ENCODE measurements at places on chromosomes 13 and 19.

GRCh38 chr19:21586311-21587116 lies 81.1 kb downstream of the ZNF429 start:
- DNase-seq, result peak; percentile 19

DNA sequence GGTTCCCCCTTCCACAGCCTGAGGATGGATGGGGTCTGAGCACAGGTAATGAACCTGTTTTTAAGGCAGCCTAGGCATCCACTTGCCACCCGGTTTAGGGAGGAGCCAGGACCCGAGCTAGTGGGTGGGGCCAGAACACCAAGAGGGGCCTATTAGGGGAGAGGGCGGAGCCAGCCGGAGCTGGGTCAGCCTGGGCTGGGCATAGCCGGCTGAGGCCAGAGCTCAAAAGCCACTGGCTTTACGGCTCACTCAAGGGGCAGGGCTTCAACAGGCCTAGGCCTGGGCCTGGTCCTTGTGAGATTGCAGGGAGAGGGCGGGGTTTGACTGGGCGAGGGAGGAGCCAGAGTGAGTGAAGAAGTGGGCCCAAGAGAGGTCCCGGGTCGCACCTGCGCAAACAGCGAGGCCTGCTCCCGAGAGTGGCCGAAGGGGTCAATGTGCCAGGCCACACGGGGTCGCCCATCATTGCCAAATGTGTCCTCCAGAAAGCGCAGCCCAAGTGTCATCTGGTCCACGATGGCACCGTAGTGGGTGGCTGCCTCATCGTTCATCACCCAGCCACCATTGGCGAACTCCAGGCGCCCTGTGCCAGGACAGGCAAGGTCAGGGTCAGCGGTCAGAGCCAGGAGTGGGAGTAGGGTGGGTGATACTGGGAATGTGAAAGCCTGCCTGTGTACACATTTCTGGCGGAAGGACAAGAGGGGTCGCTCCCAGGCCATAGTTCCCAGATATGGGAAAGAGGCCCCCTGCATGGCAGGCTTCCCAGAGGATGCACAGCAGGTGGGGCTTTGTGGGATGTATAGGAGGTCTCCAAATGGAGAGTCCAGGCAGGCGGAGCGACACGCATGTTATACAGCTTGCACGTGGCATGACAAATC lies 1.9 kb downstream of the MAN2B1 start:
- DNase-seq, result no peak

GRCh38 chr19:17479325-17479791 lies 9.0 kb downstream of the SLC27A1 start:
- DNase-seq, result no peak

- peak; percentile 100 for DNase-seq
These were observed at the start of gene TOMM40 for GRCh38 chr19:44891016-44891882. Gene TOMM40, plus strand, starts transcription at chr19:44891254. Its CDS starts 162 bp downstream, at chr19:44891416.

GRCh38 chr13:100675661-100676129 lies 1.1 kb upstream of the TMTC4 start:
- no peak for DNase-seq

- peak; percentile 11 for DNase-seq
These were observed 1211.1 kb upstream of the PCDH20 start for GRCh38 chr13:62626771-62627170.

DNA sequence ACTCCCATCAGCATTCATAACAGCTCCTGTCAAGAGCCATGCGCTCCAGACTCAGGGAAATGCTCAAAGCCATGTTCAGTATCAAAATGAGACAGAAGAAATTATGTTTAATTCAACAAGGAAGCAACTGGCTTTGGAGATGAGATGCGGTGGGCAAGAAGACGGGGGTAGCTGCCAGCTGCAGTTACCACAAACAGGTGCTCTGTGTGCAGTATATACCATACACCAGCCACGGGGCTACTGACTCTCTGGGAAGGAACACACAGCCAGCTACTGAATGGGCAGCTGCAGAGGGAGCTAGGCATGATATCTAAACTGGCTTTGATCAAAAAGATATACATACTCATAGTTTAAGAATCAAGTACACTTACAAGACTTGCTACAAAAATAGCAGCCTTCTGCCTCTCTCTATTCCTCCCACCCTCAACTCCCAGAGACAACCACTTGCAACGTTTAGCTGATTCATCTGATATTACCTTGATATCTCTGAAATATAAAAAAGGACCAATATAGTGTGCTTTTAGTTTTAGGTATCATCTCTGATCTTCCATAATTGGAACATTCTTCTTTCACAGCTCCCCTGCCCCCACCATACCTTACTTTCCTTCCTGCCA lies 593.0 kb downstream of the UQCRFS1 start:
- no peak for DNase-seq

DNA sequence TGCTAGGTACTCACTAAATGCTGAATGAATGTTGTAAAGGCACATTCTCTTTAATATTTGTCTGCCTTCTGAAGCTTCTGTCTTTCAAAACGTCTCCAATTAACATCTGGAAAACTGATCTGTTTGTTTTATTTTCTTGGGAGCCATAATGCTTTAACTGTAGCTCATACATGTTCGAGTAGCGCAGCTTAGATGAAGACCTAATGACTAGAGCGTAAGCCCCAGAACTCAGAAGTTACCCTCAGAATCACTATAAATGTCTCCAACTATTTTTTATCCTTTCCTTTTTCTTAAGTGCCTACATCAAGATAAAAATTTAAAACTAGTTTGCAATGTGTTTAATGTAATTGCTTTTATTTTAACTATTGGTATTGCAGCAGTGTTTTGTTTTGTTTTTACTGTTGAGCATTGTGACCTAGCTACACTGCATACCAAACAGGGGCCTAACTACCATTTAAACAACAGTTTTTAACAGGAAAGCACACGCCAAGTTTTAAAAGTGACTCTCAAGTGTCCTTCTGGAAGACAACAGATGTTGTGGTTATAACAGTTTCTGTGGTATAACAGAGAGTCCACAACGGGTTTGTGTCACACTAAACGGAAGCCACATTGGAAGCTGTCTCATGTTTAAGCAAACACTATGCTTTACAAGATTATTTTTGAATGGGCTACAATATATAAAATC lies 42.0 kb downstream of the MRPL57 start:
- DNase-seq, result no peak

DNA sequence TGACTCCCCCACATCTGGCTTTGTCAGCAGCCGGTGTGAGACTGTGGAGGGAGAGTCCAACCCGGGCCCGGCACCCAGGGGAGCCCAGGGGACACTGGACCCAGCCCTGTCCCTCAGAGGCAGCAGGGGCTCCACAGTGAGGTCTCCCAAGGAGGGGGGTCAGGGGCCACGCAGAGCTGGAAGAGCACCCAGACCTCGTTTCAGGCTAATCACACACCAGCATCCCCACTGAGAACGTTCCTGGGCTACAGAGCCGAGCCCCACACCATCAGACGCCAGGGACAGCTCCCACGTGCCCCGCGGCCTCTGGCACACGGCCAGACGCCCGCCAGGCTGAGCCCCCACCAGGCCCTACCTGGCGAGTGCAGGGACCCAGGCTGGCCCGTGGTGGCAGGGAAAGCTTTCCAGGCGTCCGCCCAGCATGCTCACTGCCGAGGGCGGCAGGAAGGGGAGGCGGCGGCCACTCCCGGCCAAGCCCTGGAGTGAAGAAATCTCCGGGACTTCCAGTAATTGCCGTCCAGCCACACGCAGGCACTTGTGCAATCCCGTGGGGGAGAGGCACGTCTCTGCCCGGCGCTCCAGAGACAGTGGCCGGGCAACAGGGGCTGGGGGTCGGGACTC lies 19.2 kb downstream of the SBNO2 start:
- peak; percentile 43 for DNase-seq

DNA sequence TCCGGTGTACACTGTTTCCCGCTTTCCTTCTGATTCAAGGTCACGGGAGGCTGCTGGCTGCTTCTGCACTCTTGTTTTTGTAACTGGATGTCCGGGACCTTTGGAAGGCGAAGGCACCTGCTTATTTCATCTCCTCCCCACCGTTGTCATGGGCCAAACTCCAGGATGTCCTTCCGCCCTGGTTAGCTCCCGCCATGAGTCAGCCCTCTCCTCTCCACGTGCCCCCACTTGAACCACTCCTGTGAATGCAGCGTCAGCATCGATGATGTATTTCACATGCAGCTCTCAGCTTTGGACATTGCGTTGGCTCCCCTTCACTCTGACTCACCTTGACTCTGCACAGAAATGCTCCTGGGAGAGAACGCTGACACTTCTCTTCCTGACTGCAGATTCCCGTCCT lies 5.5 kb upstream of the GALP start:
- no peak for DNase-seq

- DNase-seq, result peak; percentile 27
These were observed 681 bp downstream of the SLC5A5 start for GRCh38 chr19:17872251-17873001.

DNA sequence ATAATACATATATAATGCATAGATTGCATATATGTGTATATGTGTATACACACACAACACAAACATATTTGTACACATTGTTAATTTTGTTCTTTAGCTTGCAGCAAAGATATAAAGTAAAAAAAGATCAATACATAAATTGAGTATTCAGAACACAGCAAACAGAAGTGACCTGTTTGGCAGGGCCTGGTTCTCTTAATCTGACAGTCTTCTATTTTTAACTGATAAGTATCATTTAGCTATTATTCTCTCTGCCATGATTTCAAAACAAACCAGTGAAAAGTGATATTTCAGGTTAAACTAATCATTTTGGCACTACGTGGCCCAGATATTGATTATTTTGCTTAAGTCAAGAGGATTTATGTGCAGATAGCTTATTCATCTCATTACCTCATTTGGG lies 309.4 kb downstream of the OXGR1 start:
- no peak for DNase-seq

DNA sequence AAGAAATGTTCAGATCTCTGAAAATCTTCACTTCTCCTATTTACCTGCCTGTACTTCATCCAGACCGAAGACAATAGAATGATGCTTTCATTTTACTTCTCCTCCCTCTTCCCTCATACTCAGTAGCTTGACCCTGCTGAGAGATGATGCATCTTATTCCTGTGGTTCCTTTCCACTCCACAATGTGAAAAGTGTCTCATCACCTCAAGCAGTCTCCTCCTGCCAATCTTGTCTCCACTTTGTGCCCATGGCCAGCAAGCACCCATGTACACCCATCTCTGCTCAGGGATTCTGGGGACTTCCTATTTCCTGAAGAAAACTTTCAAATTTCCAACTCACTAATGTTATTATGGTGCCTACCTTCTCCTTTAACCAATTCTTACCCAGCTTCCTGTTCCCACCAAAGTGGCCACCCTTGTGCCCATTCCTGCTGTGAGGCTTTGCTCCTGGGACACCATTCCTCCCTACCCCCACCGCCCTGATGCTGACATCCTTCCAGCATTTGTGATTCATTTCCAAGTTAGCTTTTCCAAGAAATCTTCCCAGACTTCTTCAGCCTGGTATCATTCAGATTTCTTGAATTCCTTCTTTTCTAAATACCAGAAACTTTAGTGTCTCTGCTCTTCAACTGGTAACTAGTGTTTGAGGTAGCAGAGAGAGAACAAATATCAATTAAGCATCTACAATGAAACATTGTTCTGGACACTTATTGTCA lies 212.5 kb downstream of the POSTN start:
- no peak for DNase-seq

DNA sequence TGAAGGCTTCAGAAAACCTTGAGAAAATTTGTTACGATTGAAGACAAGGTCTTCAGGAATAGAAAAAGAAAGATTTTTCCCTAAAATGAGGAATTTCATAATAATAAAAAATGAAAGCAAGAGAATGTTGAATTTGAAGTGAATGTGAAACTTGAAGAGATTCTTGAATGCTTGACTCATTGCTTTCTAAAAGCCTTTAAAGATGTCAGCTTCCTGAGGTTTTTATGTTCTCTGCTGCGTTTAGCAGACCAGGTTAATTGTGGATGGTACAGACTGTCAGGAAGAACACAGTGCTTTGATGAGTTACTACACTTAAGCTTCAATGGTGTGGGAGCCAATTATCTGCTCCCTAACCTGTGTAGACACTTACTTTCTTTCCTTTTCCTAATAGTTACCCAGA lies 96.3 kb upstream of the FNDC3A start:
- DNase-seq, result no peak

DNA sequence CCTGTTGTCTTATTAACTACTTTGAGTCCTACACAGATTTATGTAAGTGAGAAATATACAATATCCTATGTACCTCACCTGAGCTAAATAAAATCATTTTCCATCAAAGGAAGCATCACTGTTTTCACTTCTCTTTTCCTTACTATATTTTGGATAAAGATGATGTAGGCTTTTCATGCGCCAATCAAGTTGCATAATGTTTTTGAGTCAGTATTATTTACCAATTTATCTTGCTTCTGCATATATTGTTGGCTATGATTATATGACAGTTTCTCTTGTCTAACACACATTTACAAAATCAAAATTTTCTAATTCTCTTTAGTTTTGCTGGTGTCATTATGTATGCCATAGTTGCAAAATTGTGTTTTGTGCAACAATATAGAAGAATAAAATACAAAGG lies 67.9 kb upstream of the FRY start:
- DNase-seq, result no peak

- DNase-seq, result peak; percentile 70
These were observed 242.3 kb downstream of the TEX29 start for GRCh38 chr13:111562716-111563115.

DNA sequence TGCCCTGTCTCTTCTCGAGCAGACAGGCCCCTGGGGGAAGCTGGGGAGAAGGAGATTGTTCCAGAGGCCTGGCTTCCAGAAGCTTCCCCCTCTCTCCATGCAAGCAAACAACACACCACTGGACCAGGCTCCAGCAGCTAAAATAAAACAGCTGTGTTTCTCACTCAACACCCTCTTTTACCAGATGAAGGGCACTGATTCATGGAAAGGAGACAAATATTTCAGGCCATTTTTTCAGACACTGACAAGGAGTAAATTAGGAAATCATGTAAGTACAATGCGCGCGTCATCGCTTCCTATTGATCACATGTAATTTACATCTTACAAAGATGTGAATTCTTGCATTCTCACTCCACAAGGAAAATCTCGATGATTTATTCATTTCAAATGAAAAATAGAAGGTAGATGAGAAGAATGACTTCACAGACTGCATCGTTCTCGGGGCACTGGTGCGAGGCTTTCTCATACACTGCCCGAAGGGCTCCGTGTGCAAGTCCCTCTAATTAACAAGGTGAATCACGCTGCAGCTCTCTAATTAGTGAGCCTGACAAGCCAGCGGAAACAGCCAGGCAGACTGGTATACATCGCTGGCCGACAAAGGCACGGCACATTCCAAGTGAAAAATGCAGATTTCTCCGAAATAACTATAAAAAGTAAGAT lies 153.6 kb downstream of the KCTD15 start:
- peak; percentile 41 for DNase-seq

Measured in NCI-H69 (cell line).